NCI-H1694 treated with DMSO at 0.1 percent for 48 hours (cell line): ENCODE measurements at places on chromosomes 11 and 22.

DNA sequence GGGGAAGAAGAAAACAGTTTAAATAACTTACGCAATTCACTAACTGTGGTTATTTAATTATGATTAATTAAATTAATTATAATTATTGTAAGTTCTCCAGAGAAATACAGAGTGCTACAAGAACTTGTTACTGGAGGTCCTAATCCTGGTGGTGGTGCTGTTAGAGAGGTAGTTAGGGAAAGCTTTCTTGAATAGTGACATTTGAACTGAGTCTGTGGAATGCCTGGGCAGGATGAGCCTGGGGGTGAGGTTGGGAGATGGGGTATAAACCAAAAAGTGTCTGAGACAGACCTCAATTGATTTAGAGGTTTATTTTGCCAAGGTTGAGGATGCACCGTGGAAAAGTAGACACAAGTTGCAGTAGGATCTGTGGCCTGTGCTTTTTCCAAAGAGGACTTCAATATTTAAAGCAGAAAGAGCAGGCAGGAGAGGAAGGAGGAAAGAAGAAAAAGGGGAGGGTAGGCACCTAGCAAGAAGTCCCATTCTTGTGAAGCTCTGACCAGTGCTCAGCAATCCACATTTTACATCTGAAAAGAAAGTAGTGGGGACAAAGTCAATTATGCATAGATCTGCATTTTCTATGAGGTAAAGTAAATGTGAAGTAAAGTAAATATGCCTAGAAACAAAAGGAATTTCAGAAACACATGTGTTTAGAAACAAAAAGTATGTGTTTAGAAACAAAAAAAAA, 4.4 kb upstream of the ZNF202 start:
- no peak for DNase-seq

DNA sequence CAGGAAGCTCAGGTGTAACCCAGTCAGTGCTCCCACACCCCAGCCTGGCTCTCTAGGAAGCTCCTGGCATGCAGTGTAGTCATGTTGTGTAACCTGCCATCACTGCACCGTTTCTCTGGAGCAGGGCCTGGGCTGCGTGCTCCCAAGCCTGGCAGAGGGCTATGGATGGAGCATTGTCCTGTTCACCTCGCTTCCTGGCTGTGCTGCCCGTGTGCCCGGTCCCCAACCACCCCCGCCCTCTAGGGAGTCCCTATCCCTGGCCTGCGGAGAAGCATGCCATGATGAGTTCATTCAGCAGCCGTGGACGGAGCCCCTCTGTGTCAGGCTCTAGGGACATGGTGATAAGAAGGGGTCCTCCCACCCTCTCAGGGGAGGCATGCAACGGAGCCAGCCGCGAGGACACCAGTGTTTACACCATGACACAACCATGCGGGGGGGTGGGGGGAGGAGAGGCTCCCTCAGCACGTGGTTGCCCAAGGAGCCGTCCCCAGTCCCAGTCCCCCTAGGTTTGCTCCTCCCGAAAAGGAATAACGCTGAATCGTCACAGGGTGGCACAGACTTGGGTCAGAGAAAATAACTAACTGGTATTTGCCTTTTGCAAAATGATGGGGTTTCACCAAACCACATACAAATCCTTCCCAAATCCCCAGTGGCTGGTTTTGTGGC, 73.1 kb downstream of the FBLN1 start:
- DNase-seq = no peak

DNA sequence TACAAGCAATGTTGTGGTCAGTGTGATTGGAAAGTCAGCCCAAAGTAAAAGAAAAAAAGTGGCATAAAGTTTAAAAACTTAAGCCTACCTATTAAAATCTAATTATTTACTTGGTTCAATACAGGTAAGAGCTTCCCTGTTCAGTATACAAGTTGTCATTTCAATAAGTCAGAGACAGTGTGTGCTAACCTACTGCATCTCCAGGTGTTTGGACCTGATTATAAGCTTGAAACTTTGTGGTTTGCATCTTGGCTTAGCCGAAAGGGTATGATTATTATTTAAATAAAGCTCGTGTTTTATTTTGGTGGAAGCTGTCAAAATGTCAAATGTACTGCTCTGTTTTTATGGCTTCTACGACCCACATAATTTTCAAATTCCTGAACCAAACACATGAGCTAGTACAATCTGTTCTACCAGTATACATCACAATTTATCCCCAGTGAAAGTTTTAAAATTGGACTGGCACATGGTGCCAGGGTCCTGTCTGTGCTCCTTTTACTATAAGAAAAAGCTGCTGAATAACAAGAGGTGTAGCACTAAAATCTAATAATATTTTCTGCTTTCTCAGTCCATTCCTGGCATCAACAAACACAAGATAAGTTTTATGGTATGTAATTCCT, 103.9 kb upstream of the ANO3 start:
- DNase-seq = no peak

- DNase-seq = no peak
These were observed 454.7 kb downstream of the INSC start for GRCh38 chr11:15569305-15570025.

GRCh38 chr22:50015451-50016307, 3.1 kb upstream of the IL17REL start:
- DNase-seq = no peak

- no peak for DNase-seq
These were observed 12.9 kb upstream of the SYTL2 start for GRCh38 chr11:85823816-85824215.

DNA sequence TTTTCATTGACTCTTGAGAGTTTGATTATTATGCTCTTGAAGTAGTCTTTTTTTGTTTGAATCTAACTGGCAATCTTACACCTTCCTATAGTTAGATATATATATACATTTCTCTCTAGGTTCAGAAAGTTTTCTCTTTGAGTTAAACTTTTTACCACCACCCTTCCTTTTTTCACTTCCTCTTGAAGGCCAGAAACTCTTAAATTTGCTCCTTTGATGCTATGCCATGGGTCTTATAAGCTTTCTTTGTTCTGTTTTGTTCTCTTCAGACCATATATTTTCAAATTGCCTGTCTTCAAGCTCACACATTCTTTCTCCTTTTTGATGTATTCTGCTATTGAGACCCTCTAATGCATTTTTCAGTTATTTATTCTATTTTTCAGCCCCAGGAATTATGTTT, 513.5 kb upstream of the CNTN5 start:
- DNase-seq = no peak

GRCh38 chr22:20591295-20591645, 83.9 kb downstream of the MED15 start:
- no peak for DNase-seq

- DNase-seq = no peak
These were observed 9.2 kb downstream of the MYO18B start for GRCh38 chr22:25751174-25751581.

GRCh38 chr11:87374038-87374807, 336.5 kb downstream of the TMEM135 start:
- no peak for DNase-seq

DNA sequence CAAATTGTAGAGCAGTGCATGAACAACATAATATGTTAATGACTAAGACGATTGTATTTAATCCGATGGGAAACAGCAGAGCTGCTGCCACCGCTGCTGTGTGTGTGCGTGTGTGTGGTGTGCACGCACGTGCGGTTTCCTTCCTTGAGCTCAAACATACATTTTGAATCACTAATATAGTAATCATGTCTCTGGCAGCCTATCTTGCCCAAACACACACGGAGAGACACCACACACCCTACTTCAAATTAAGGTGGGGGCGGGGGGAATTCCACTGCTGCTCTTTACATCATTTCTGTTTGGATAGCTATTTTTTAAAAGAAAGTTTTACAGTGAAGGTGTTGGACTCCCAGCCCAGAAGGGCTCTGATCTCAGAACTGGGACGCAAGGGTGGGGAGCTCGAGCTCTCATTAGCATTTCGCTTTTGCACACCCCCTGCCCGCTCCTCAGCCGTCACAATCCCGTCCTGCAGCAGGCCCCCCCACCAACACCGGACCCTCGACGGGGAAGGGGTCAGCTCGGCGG, 651 bp upstream of the FAM83F start:
- no peak for DNase-seq

DNA sequence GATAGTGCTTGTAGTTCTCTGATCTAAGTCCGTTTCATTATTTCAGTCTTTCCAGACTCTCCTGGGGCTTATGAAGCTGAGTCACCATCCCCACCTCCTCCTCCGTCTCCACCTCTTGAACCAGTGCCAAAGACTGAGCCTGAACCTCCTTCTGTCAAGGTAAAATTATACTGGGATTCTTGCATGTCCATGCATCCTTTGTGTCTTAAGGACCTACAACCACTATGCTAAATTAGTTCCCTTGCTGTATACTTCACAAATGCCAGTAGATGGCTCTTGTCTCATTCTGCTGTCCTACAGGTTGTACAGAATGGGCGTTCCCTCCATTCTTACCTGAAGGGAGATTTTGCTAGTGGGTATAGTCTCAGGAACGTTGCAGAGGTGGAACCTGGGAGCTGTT, 42.2 kb downstream of the POLD3 start:
- no peak for DNase-seq

- no peak for DNase-seq
These were observed 77.5 kb downstream of the CNTN5 start for GRCh38 chr11:99098258-99098657.

DNA sequence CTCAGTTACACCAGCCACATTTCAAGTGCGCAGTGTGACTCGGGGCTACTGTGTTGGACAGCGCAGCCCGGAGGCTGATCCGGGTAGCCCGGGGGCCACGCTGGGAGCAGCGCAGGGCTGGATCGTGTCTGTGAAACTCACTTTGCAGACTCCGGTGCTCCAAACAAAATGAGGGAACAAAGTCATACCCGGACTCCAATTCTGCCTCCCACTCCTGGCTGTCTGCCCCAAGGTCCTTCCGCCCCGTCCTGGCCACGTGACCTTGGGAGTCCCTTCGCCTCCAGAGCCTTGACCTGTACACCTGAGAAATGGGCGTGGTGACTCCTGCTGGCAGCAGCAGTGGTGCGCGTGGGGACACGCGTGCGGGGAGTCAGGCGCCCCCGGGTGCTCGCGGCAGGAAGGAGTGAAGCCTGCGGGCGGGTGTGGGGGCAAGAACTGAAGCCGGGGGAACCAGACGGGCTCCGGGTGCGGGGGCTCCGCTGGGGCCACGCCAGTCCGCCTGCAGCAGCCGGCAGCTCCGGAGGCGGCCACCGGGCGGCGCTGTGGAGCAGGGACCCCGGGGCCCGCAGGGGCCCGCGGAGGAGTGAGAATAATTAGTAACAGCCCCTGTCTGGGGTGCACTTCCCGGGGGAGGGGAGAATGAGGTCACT, 42.4 kb downstream of the KCNJ4 start:
- DNase-seq = no peak

DNA sequence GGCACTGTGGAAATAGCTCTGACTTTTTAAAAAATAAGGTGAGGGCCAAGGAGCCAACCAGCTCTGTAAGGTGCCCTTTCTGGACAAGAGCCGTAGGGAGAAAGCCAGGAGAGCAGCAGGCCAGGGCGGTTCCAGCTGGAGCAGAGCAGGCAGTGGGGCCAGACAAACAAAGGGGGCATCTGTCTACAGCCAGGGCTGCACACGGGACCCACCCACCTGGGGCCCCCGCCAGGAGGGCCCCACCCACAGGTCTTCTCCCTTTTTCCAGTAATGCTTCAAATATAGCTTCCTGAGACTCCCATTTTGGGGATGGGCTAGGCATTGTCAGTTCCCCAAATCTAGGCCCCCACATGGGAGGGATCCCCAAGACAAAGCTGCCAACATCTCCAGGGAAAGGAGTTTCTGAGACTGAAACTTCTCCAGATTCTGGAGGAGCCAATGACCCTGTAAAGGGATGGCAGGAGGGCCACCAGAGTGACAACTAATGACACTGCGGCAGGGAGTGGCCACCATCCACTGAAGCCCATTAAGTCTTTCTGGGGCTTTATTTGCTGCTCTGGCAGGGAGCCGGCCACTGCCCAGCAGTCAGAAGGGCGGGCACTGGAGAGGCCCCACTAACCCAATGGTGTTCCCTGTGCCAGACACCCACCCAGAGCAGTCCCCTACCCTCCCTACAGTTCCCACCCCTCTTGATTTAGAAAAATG, 1.9 kb downstream of the ZFTA start:
- no peak for DNase-seq

- DNase-seq = no peak
These were observed 562.8 kb upstream of the CCDC179 start for GRCh38 chr11:23423104-23423503.

DNA sequence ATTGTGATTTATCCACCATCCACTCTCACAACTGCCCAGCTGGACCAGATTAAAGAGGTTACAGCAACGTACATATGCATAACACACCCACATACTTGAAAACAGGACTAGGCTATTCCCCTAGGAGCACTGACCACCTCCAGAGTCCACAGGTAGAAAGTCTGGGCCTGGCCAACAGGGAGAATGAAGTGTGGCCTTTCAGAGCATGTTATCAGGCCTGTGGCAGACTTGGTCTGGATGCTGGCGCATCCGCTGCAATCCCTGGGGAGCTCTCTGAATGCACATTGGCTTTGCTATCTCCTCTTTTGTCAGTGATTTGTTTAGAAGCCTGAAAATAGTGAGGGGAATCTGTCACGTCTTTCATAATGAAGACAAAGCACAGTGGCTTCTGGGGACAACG, 86.7 kb downstream of the C11orf58 start:
- no peak for DNase-seq

DNA sequence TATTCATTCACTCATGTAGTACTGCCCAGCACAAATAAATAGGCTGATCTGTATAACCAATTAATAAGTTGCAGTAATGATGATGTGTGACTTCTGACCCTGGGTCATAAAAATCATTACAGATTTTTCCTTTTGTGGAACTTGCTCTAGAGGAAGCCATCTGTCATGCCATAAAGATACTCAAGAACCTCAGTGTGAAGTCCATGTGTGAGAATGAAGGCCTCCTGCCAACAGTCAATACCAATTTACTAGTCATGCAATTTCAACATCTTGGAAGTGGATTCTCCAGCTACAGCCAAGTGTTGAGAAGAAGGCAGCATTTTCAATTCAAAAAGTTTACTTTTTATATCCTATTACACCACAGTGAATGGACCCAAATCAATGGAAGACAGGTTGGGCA, 435.6 kb upstream of the LRRC4C start:
- DNase-seq = no peak

- no peak for DNase-seq
These were observed 34.8 kb upstream of the FZD4 start for GRCh38 chr11:86990031-86990430.

DNA sequence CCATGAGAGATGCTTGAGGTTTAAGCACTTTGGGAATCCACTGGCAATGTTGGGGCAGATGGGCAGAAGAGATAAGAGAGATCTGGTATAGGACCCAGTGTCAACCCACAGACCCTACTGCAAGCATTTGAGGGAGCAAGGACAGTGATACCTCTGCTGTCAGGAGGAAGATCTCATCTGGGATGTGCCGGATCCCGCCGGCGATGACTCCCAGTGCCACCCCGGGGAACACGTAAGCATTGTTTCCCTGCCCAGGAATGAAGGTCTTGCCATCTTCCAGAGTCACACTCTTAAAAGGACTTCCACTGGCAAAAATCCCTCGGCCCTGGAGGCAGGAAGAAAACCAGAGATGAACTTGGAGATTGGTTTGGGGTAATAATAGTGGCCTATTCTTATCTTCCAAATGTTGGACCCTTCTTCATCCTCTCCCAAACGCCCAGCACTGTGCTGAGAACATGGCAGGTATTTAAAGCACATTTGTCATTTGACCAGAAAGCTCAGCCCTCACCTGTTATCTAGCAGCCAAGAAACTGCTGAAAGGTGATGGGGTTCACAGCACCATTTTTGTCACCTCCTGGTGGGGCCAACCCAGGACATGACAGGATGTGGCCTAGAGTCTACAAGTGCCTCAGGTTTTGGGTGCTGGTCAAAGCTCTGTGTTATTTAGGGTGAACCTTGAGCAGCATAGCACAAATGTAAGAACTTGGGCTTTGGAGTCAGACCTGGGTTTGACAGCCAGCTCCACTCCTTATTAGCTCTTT, 71.7 kb downstream of the CCDC81 start:
- no peak for DNase-seq

GRCh38 chr11:76237914-76238313, 31.6 kb upstream of the WNT11 start:
- peak; percentile 3 for DNase-seq
